ENCODE measurements at places on chromosomes 5 and 9. TPM values are rescaled to one million over a fixed set of nuclear protein-coding genes. Genes with fewer than 3 reads are reported as not detected.

GRCh38 chr9:82554381-82554780 is 508.6 kb downstream of the RASEF start:
- H3K4me1 ChIP-seq, result no peaks in the 10 kb centered on the region
- no peaks in the 10 kb centered on the region for H3K36me3 ChIP-seq
- H3K4me3 ChIP-seq, result no peak overlapping the region
- no peak for DNase-seq

DNA sequence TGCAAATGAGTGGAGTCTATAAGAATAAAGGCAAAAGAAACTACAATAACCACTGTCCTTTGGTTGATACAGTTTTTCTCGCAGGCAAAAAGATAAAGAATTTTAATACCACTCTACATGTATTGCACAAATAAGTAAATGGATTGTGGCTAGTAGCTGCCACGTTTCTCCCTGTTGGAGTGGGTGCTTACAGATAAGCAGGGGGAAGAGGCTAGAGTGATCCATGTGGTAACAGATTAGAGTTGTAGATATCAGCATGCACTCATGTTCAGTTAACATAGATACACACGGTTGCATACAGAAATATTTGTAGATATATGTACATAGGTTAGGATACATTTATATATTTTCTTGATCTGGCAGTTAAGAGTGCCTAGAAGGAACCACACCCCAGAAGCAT is 179.5 kb downstream of the ARHGEF28 start:
- H3K4me3 ChIP-seq, result no peak overlapping the region
- H3K27me3 ChIP-seq, result no peaks in the 10 kb centered on the region
- DNase-seq, result no peak
- no peaks in the 10 kb centered on the region for H3K36me3 ChIP-seq

DNA sequence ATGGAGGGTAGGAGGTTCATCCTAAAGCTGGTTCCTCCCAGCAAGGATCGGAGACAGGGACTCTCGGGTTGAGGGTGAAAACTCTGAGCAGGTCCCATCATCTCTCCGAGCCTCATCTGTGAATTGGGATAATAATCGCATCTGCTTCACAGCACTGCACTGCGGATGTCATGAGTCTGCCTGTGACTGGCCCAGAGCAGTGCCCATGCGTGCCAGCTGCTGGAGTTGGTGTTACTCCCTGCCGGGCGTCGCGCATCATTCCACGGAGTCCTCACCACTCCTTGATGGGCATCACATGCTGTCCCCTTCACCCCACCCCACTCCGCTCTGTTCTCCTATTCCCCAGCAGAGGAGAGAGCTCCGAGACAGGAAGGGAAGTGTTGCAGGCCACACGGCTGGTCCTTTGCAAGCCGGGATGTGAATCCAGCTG is 35.1 kb upstream of the ORM1 start:
- H3K4me1 ChIP-seq, result no peaks in the 10 kb centered on the region
- no peak overlapping the region for H3K27ac ChIP-seq
- DNase-seq, result no peak
- H3K4me3 ChIP-seq, result no peak overlapping the region
- no peaks in the 10 kb centered on the region for H3K36me3 ChIP-seq
- H3K27me3 ChIP-seq, result no peaks in the 10 kb centered on the region

- no peaks in the 10 kb centered on the region for H3K27me3 ChIP-seq
- DNase-seq, result no peak
- no peaks in the 10 kb centered on the region for H3K4me1 ChIP-seq
- no peaks in the 10 kb centered on the region for H3K36me3 ChIP-seq
- no peak overlapping the region for H3K4me3 ChIP-seq
- no peak overlapping the region for H3K27ac ChIP-seq
These were observed 117.8 kb downstream of the CCDC192 start for GRCh38 chr5:127820910-127821553.

DNA sequence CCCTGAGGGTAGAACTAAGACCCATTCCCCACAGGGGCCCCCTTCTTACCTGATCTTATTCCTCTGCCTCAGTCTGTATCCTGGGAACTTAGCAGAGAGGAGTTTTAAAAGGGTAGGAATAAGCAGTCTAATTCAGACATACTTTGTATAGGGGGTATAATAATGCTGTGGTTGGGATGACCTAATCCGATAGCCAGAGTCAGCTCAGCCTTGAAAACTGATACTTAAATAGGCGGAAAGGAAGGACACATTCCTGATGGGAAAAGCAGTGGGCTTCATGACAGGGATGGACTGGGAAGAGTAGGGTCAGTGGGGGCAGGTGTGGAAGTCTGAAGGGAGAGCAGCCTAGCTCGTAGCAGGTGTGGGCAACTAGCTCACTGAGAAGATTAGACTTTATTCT is 52.2 kb upstream of the TESK1 start:
- no peak overlapping the region for H3K27ac ChIP-seq
- no peaks in the 10 kb centered on the region for H3K36me3 ChIP-seq
- DNase-seq, result no peak

GRCh38 chr5:128762661-128763306 is 202.5 kb upstream of the SLC27A6 start:
- H3K27ac ChIP-seq, result no peak overlapping the region
- H3K4me3 ChIP-seq, result no peak overlapping the region
- DNase-seq, result no peak
- H3K4me1 ChIP-seq, result no peaks in the 10 kb centered on the region
- H3K36me3 ChIP-seq, result no peaks in the 10 kb centered on the region
- H3K27me3 ChIP-seq, result no peaks in the 10 kb centered on the region

DNA sequence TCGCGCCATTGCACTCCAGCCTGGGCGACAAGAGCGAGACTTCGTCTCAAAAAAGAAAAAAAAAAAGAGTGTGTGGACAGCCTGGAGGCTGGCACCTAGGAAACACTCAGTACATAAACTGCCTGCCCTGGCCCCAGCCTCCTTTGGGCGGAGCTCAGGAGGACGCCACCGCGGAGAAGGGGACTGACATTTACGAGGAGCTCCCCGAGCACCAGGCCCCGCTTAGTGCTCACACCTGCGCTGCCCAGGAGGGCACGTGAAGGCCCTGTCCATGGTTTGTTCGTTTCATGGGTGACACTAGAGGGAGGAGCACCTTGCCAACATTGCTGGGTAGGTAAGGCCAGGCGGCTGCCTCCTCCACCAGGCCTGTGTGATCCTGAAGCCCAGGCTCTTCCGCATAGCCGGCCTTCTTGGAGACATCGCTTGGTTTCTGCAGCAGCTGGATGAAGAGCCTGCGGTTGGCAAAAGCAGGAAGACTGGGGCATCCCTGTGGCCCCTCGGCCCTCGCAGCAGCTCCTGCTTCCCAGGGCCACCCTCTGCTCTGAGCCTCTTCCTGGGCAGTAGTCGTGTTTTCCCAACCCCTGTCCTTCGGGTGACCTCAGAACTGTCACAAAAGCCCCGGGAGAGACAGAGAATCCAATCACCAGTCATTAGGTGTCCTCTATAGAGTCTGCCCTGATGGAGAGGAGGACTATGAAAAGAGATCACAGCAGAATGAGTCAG is 26.2 kb upstream of the LAMC3 start:
- H3K4me1 ChIP-seq, result no peaks in the 10 kb centered on the region
- H3K27me3 ChIP-seq, result no peaks in the 10 kb centered on the region
- no peaks in the 10 kb centered on the region for H3K36me3 ChIP-seq

- H3K4me1 ChIP-seq, result peaks cover 25% of the 10 kb centered on the region
- H3K27me3 ChIP-seq, result no peaks in the 10 kb centered on the region
- no peaks in the 10 kb centered on the region for H3K36me3 ChIP-seq
- no peak overlapping the region for H3K27ac ChIP-seq
These were observed 164.6 kb downstream of the CARTPT start for GRCh38 chr5:71883742-71884103.

ENHO gene
- total RNA-seq, result 6.1 TPM

C9orf50 gene
- not detected for total RNA-seq

PCDHB13 gene
- total RNA-seq, result 0.22 TPM

MYOT gene
- total RNA-seq, result not detected

NOXA1 gene
- total RNA-seq, result 13.2 TPM

DPM2 gene
- total RNA-seq, result 54.6 TPM

Data from HCT116 (cell line).